ENCODE measurements at places on chromosomes 4 and X. TPM values are rescaled to one million over a fixed set of nuclear protein-coding genes. Genes with fewer than 3 reads are reported as not detected.

The CLDN22 gene
- not detected for total RNA-seq

The BEX5 gene
- not detected for total RNA-seq

The PCDH10 gene
- 0.83 TPM for total RNA-seq

The DKK2 gene
- total RNA-seq: 1.8 TPM

Measured in smooth muscle cell of trachea (primary cell).